Stimulated activated CD8-positive, alpha-beta memory T cell treated with anti-CD3 and anti-CD28 coated beads, Interleukin-7, amount 100 ng/mL, for 24 hours (primary cell): ENCODE measurements at places on chromosomes 12 and 14.

DNA sequence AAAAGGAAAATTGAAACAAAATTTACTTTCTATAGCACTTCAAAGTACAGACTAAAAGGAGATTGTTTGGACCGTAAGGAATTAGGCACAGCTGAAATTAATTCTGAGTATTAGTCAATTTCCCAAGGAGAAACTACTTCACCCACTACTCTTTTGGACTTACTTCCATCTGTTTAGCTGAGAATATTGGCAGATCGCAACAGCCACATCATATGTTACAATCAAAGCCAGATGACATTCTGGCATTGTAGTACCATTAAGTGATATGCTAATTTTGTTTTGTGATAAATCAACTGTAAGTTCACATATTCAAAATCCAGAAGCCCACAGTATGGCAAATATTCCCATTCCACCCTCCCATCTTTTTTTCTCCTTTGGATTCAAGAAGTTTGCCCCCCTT, 47.1 kb upstream of the ANKS1B start:
- DNase-seq = no peak

DNA sequence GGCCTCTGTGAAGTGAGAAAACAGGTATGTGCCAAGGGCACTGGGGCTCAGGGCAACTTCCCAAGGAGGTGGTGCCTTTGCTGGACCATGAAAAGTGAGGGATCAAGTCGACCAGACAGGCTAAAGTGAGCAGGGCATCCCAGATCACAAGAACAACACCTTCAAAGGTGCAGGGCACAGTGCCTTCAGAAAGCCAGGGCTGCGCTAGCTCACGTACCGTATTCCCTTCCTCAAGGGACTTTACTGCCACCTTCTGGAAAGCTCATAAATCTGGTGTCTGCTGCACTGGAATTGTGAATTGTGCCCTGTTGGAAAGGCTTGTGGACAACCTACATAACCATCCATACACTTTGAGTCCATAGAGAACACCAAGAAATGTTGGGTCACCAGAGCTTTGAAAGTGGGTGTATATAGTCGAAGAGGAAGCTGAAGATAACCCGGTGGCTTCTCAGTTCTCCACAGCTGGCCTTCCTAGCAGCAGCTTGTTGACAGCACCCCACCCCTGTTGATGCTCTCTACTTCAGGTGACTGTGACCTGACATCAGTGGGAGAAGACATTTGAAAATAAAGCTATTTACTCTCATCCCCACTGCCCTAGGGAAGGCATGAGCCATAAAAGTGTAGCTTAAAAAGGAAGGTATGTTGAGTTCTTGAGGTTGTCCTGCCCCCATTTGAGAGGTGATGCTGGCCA, 24.5 kb downstream of the FIGNL2 start:
- DNase-seq = no peak

DNA sequence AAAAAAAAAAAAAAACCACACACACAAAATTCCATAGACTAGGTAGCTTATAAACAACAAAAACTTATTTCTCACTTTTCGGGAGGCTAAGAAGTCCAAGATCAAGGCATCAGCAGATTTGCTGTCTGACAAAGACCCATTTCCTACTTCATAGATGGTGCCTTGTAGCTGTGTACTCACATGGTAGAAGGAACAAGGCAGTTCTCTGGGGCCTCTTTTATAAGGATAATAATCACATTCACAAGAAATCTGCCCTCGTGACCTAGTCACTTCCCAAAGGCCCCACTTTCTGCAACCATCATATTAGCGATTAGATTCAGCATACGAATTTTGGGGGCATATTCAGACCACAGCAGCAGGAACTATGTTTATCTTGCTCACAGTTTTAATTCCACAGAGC, 54.9 kb downstream of the STXBP6 start:
- DNase-seq = no peak

GRCh38 chr12:59240048-59240447, 319.7 kb upstream of the LRIG3 start:
- DNase-seq = no peak

DNA sequence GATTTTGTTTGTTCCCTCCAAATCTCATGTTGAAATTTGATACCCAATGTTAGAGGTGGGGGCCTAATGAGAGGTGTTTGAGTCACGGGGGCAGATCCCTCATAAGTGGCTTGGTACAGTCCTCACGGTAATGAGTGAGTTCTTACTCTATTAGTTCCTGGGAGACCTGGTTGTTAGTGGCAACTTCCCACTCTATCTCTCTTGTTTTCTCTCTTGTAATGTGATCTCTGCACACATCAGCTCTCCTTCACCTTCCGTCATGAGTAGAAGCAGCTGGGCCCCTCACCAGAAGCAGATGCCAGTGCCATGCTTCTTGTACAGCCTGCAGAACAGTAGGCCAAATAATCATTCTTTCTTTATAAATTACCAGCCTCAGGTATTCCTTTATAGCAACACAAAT, 29.6 kb upstream of the KCNK10 start:
- no peak for DNase-seq

GRCh38 chr12:16506394-16506793, 99.6 kb downstream of the LMO3 start:
- no peak for DNase-seq

GRCh38 chr12:58988643-58989344, 68.5 kb upstream of the LRIG3 start:
- no peak for DNase-seq

GRCh38 chr12:13976028-13976584, 5.3 kb downstream of the GRIN2B start:
- DNase-seq = no peak

GRCh38 chr14:52850451-52850909, 59.1 kb upstream of the GNPNAT1 start:
- no peak for DNase-seq

GRCh38 chr12:91274916-91275315, 92.3 kb upstream of the DCN start:
- no peak for DNase-seq

GRCh38 chr14:103393070-103393469, 7.9 kb downstream of the MARK3 start:
- DNase-seq = no peak

DNA sequence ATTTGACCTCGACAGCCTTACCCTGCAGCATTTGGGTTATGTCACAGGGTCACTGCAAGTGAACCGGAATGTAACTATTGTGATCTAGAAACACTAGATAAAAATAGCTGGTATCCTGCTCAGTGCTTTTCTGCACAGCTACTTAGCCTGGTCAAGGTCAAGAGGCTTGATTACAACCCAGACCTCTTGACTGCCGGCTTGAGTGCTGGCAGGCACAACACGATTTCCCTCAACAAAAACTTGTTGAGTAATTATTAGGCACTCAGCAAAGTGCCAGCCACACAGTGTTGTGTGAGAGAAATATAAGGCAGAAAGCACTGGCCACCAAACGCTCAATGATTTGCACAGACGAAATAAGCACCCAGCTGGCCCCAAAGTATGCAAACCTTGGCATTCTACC, 156.7 kb downstream of the NUAK1 start:
- no peak for DNase-seq

DNA sequence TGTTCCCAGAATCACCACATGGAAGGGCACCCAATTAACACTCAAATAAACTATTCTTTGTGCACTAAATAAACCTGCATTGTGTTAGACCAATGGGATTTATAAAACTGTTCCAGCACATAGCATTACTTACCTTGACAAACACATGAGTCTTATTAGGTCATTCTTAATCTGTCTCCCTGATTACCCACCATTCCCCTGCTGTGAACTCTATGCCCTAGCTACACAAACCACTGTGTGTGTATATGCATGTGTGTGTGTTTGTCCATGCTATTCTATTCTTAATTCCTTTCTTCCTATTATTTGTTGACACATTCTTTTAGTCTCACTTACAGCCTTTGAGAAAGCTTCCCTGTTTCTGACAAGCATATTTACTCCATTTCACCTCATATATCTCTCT, 303.6 kb upstream of the GARIN6 start:
- DNase-seq = no peak
